ENCODE measurements at places on chromosomes 16 and 17.

- DNase-seq, result no peak
These were observed 937.7 kb upstream of the SOX9 start for GRCh38 chr17:71183066-71183660.

DNA sequence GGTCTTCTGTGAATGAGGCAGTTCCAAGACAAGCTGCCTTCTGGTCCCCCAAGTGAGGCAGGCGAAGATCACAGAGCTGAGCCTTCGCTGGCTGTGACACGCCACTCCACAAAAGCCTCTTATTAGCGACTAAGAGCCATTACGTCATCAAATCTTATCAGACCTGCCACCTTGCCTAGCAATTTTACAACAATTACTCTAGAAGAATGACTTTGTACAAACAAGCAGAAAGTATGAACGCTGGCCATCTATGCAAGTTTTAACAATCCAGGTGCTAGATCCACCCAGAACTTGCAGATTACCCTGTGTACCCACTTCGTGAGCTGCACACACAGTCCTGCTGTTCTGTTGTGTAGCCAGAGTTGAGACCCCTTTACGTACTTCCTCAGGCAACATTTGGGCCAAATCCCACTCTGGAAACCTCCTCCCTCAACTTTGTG lies 3.8 kb upstream of the ICAM2 start:
- no peak for DNase-seq

- no peak for DNase-seq
These were observed 51.9 kb downstream of the MARCHF10 start for GRCh38 chr17:62756198-62756597.

DNA sequence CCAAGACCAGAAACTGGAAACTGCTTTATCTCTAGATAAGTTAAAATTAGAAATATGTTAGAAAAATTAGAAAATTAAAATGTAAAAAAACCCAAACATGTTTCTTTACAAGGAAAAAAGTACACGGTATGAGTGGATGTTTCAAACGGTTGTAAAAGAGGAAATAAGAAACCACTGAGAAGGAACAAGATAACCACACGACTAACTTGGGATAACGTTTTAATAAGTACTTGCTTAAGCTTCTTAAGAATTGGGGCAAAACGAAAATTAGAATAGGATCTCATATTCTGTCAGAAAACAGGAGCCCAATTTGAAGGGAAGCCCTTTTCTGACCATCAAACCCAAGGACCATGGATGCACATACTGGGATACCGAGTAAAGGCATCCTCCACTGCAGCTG lies 31.0 kb downstream of the MBTPS1 start:
- DNase-seq, result no peak

GRCh38 chr16:56833243-56833970 lies 31.6 kb upstream of the SLC12A3 start:
- no peak for DNase-seq

DNA sequence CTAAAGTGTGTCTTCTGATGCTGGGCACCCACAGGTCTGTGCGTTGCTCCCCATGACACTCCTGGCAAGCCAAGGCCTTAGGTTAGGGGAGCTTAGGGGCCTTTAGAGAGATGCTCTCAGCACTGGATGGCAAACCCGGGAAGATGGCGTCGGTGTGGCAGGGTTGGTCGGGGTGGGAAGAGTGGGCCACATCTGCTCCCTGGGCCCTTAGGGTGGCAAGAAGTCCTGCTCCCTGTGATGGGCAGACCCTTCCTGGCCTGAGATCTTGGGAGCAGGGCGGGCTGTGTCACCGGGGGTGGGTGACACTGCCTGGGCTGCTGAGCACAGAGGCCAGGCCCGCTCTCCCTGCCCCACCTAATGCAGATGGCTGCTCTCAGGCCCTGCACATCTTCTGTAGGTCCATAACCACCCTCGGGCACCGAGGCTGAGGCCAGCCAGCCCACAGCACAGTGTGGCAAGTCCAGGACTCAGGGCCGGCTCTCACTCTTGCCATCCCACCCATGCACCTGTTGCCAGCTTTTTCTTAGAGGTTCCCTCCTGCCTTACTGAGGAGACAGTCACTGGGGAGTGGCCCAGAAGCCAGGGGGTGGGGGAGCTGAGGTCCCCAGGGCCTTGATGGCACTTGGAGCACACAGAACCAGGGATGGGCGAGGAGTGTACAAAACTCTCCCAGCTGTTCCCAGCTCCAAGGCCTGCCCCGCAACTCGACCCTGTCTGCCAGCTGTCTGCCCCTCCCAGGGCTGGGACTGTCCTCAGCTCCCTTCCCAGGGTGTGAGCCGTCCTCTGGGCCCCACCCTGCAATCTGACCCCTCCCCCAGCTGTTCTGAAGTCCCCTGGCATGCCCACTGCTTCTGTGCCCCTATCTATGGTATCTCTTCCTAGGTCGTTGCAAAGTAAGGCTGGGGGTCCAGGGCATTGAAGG lies 4.4 kb upstream of the MTSS2 start:
- no peak for DNase-seq

All from NCI-H1105 (cell line).